NAMALWA (cell line): ENCODE measurements at places on chromosomes 6 and 20.

GRCh38 chr6:72748759-72749158, 126.9 kb downstream of the KCNQ5 start:
- peak; percentile 39 for DNase-seq

DNA sequence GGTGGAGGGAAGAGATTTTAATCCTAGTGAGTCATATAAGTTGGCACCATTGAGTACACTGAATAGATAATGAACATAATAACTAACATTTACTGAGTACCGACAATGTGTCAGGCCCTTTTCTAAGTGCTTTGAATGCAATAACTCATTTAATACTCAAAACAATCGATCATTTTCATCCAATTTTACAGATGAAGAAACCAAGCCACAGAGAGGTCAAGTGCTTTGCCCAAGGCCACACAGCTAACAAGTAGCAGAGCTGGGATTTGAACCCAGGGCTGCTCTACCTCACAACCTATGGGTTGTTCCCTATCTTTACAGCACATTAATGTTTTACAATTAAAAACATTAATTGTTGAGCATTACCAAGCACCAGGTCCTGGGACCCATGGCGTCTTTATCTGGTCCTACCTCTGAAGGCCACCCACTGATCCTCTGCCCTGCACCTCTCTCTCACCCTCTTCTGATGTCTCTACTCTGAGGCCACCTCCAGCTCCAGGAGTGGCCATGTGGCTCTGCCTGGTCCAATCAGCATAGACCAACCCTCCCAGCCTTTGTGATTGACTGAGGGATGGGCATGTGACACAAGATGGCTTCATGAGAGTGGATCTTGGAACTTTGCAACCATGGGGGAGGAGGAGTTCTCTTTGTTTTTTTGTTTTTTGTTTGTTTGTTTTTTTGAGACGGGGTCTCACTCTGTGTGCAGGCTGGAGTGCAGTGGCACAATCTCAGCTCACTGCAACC, 83.9 kb downstream of the KCNB1 start:
- DNase-seq = peak; percentile 31

DNA sequence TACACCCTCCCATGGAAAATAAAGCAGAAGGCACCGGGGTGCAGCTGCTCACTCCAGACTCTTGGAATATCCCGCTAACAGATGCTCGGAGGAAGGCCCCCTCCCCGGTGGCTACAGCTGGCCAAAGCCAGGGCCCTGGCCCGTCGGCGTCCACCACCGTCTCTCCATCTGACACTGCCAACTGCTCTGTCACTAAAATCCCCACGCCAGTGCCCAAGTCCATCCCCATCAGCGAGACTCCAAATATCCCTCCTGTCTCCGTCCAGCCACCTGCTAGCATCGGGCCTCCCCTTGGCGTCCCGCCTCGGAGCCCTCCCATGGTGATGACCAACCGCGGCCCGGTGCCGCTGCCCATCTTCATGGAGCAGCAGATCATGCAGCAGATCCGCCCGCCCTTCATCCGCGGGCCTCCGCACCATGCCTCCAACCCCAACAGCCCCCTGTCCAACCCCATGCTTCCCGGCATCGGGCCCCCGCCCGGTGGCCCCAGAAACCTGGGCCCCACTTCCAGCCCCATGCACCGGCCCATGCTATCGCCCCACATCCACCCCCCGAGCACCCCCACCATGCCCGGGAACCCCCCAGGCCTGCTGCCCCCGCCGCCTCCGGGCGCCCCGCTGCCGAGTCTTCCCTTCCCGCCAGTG, 143.9 kb downstream of the SOBP start:
- no peak for DNase-seq

- peak; percentile 28 for DNase-seq
Measured at GRCh38 chr6:91240878-91241603, 654.2 kb upstream of the MAP3K7 start.

GRCh38 chr6:147559006-147559405, 50.5 kb downstream of the SAMD5 start:
- no peak for DNase-seq

- DNase-seq = no peak
Measured at GRCh38 chr6:126419901-126420300, 80.0 kb downstream of the CENPW start.

GRCh38 chr20:61370841-61371303, 118.8 kb downstream of the CDH4 start:
- no peak for DNase-seq

DNA sequence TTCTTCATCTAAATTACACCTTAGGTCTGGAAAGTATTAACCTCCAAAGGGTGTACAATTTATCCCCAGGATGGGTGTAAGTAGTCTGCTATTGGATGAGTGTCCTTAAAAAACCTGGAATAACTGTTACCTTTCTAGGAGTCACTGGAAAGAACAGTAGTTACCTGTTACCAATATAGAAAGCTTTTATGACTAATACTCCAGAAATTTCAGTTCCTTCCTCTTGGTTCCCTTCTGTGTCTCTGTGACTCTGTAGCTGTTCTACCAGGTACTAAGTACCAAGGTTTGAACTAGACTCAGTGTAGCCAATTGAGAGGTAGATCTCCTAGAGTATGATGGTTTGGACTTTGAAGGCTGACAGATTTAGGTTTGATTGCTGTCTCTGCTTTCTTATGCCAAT, 47.0 kb upstream of the TBX18 start:
- DNase-seq = no peak

DNA sequence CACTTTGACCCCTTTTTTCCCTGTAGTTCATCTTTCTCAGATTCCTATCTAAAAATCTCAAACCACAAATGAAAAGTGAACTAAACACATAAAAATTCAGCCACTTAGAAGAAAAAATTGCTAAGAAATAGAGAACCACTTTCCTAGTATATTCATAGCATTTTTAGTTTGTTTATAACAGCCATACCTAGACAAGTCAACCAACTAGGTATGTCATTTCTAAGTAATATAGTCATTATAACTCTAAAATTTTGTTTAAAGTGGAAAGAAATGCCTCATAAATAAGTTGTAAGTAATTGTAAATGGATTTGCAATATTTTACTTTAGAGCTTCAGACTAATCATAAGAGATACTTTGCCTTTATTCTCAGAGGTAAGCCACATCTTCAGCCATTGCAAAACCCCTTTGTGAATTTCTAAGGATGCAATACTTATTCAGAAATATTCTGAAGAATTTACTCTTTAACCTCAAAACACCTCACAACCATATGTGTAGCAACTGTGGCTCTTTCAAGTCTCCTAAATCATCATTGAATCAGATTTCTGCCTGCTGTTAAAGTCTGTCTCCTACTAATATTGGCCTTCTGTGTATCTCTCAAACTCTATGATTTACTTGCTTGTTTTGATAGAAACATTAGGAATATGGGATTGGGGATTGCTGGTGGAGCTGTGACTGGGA, 6.9 kb upstream of the SUMO4 start:
- no peak for DNase-seq

GRCh38 chr6:157847846-157848245, 24.8 kb downstream of the SNX9 start:
- no peak for DNase-seq
